ENCODE measurements at places on chromosomes 12 and 14.

GRCh38 chr14:88384718-88385117, 739 bp upstream of the SPATA7 start:
- peak; percentile 14 for DNase-seq

GRCh38 chr14:99261912-99262787, 9.8 kb downstream of the BCL11B start:
- DNase-seq: peak; percentile 40

DNA sequence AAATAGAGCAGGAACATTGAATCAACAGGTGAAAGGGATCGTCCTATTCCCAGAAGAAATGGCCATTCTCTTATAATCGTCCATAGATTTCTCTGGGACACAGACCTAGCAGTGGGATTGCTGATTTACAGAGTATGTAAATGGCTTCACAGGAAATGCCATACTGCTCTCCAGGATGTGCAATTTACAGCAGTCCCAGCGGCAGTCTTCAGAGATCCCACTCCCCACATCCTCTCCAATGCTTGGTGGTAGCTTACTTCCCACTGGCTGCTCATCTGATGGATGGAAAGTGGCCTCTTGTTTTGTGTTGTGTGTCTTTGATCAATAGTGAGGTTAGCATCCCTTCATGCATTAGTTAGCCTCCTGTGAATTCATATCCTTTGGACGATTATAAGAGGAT, 58.1 kb upstream of the PRMT8 start:
- DNase-seq: no peak

DNA sequence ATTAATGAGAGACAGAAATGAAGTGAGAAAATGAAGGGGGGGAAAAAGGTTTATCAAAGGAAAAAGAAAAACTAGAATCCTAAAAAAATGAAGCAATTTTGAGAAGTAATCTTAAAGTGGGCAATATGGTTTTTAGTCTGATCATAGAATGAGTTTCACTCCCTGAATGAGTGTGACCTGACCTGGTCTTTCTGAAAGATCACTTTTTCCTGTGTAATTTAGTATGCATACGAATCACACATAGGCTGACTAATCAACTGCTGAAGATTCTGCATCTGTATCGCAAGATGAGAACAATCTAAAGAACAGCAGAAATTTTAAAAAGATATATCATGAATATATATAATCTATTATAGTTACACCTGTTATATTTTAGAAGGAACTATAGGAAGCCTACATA, 11.3 kb downstream of the GNPTAB start:
- no peak for DNase-seq

DNA sequence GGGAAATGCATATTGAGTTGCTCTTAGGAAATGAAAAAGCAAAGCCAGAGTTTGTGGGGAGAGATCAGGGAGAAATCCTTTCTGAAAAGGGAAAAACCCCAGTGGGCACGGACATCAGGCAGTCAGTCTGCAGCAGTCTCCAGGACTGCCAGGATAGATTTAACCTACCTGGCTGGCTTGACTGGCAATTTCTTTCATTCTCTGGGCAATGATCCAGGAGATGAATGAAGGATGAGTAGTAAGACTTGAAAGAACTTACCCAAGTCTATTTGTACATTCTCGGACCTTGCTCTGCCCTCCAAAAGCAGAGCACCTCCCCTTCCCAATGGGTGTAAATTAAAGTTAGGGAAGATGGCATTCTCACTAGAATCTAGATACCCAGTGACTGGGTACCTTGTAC, 42.9 kb downstream of the CMAS start:
- DNase-seq: no peak

DNA sequence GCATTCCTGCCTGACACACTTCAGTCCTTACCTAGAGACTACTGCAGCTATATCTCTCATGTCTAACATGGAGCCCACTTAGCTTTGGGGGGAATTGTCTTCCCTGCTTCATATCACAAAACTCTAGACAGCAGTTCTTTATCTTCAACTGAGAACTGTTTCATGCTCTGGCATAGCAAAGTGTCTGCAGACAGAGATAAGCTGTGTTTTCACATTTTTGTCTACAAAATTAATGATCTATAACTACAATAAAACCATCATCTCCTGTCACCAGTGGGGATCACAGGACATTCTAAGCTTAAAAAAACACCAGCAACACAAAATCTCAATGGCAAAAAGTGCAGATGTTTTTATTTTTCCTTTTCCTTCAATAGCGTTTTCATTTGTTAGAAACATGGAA, 137.1 kb upstream of the VRK1 start:
- DNase-seq: peak; percentile 10

GRCh38 chr12:46269429-46270241, 792 bp upstream of the SLC38A1 start:
- DNase-seq: peak; percentile 52

DNA sequence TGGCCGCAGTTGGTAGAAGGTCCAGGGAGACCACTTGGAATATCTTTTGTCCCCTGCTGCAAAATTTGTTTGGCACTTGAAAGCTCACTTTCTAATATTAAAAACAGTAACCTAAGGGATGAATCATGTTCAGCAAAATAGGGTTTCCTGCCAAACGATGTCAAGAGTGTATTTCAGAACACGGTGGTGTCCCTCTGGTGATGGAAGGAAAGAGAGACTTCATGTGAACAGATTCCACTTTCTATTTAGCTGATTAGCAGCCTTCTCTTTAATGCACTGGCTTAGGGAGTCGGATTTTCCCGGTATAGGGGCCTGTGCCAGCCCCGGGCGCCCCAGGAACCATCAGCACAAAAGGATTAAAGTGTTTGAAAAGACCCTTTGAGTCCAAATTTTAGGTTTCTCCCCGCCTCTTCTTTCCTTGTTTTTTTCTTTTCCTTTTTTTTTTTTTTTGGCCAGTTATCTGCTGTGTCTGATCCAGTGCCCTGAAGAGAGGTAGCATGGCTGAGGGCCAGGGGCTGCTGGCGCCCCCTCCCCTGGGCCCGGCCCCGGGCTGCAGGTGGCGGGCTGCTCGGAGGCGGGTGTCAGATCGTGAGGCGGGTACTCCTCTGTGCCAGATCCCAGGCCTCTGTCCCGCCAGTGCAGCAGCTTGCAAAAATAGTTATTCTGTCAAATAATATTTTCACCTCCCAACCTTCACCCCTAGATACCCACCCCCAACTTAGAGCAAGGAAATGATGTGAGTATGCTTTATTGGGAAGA, 88.3 kb downstream of the TESC start:
- DNase-seq: no peak

DNA sequence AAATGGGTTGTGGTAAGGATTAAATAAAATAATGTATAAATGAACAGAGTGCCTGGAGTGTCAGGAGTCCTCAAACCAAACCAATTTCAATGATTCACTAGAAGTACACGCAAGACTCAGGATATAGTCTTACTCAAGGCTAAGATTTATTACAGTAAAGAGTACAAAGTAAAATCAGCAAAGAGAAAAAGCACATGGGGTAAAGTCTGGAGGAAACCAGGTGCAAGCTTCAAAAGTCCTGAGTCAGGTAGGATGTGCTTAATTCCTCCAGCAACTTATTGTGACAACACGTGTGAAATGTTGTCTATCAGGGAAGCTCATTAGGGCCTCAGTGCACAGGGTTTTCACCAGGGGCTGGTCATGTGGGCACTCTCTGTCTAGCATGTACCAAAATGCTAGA, 105.8 kb upstream of the NAP1L1 start:
- no peak for DNase-seq

- no peak for DNase-seq
Observed at GRCh38 chr12:57754411-57755193, at the start of gene MARCHF9. MARCHF9 (plus strand) TSS chr12:57755103; CDS start chr12:57755529, 426 bp downstream.

DNA sequence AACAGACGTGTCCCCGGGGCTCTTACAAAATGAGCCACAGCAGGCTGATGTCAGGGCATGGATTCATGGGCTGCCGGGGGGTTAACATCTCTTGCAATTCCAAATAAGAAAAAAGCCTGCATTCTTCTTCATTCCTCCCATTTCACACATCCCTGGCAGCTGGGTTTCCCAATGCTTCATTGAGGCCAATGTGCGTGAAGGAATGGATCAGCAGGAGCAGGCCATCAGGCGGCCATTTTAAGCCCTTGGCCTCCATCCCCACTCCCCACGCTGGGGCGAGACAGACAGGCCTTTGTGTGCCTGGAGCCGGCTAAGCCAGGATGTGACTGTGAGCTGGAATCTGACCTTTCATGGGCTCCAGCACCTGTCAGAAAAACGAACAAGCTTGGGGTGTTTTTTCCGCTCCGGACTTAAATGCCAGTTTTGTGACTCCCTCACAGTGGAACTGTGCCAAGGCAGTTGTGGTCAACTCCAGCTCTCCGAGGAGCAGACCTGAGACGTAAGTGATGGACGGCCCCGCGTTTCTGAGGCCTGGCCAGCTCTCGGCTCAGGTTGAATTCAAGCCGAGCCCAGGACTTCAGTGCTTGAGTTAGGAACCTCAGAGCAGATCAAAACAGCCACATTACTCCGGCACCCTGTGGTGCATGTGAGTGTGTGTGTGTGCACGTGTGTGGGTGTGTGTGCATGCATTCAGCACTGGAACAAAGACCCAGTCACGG, 133.1 kb downstream of the TMEM30B start:
- DNase-seq: peak; percentile 49

DNA sequence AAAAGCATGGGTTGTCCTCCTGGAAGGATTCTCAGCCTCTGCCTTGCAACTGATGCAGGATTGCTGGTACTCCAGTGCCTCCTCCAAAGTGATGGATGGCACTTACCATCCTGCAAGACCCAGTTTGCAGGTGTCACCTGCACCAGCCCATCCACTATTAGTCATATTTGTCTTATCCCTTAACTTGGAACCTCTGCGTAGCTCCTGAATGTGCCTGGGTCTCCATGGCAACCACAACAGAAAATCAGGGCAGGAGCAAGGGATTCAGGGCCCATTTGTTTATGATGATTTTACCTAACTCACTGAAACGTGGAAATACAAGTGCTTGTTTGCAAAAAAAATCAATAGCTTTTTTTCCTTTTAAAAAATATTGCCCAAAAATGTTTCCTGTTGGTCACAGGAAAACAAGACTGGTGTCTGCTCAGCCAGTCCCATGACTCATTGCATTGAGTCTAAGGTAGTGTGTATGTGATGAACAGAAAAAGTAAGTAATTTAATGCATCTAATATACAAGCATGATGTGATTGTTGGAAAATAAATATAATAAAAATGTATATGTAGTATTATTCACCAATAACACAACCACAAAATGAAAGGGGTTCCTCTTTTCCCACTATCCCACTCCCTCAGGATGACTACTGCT, 1196.3 kb upstream of the TMEM132C start:
- DNase-seq: no peak

DNA sequence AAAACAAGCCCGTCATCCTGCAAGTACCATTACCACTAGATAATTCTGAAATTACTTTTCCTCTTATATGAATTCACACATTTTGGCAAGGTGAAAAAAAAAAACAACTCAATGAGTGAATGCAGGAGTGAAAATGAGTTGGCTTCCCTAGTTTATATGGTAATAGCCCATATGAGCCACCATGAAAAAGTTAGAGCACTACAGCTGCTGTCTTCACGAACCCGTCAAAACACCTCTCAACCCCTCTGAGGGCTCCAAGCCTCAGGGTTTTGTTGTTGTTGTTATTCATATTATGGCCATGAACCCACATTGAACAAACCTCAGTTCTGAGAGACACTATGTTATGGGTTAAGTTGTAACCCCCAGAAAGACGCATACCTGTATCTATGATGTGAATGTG, 289.9 kb upstream of the CAND1 start:
- no peak for DNase-seq

- DNase-seq: no peak
Observed at GRCh38 chr12:117069926-117070900, 29.0 kb downstream of the TESC start.

- no peak for DNase-seq
Observed at GRCh38 chr12:62629413-62629812, 162.8 kb downstream of the MON2 start.

DNA sequence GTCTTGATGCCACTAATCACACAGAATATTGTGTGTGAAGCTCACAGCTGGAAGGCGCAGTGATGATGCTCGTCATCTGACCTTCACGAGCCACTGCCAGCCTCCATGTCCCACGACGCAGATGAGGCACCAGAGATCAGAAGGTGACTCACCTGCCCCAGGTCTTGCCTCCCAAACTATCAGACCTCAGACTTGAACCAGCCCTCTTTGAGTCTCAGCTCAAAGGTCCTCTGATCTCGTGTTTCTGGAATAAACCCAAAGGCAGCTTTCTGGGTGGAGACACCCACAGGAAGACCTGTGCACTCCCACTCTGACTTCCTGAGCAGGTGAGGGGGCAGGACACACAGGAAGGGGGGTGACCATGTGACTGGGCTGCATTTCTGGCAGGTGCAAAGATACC, 19.6 kb upstream of the CHGA start:
- DNase-seq: no peak
